ENCODE measurements at places on chromosomes 5 and 9. TPM values are rescaled to one million over a fixed set of nuclear protein-coding genes. Genes with fewer than 3 reads are reported as not detected.
A peak's percentile ranks its signal among the peaks of the same experiment; 100 is the strongest.

SLCO4C1 gene
- total RNA-seq, result 3.9 TPM

PCDHA2 gene
- 1.2 TPM for total RNA-seq

GRCh38 chr9:135813671-135814290 is 93.6 kb downstream of the CAMSAP1 start:
- no peak overlapping the region for H3K27ac ChIP-seq
- H3K36me3 ChIP-seq, result peaks cover 26% of the 10 kb centered on the region
- no peak for DNase-seq
- no peak overlapping the region for H3K4me3 ChIP-seq

- H3K36me3 ChIP-seq, result no peaks in the 10 kb centered on the region
- no peaks in the 10 kb centered on the region for H3K27me3 ChIP-seq
- H3K27ac ChIP-seq, result no peak overlapping the region
- no peak overlapping the region for H3K4me3 ChIP-seq
- DNase-seq, result no peak
These were observed 212.1 kb downstream of the IZUMO3 start for GRCh38 chr9:24333629-24334028.

DNA sequence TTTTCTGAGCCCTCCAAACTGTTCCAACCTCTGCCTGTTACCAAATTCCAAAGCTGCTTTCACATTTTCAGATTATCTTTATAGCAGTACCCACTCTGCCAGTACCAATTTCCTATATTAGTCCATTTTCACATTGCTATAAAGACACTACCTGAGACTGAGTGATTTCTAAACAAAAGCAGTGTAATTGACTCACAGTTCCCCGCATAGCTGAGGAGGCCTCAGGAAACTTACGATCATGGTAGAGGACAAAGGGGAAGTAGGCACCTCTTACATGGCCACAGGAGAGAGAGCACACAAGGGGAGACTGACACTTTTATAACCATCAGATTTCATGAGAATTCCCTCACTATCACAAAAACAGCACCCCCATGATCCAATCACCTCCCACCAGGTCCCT is 105.0 kb downstream of the DTWD2 start:
- H3K27me3 ChIP-seq, result no peaks in the 10 kb centered on the region
- peaks cover 20% of the 10 kb centered on the region for H3K4me1 ChIP-seq
- H3K36me3 ChIP-seq, result peaks cover 15% of the 10 kb centered on the region
- no peak for DNase-seq
- H3K27ac ChIP-seq, result no peak overlapping the region

- H3K4me1 ChIP-seq, result no peaks in the 10 kb centered on the region
- H3K27me3 ChIP-seq, result no peaks in the 10 kb centered on the region
- H3K27ac ChIP-seq, result peak overlapping the region; percentile 39
These were observed 53.8 kb upstream of the SNCAIP start for GRCh38 chr5:122258241-122258640.

- peaks cover 27% of the 10 kb centered on the region for H3K4me1 ChIP-seq
- no peak for DNase-seq
- H3K36me3 ChIP-seq, result no peaks in the 10 kb centered on the region
- no peak overlapping the region for H3K27ac ChIP-seq
These were observed 111.5 kb upstream of the BASP1 start for GRCh38 chr5:17105744-17106418.

DNA sequence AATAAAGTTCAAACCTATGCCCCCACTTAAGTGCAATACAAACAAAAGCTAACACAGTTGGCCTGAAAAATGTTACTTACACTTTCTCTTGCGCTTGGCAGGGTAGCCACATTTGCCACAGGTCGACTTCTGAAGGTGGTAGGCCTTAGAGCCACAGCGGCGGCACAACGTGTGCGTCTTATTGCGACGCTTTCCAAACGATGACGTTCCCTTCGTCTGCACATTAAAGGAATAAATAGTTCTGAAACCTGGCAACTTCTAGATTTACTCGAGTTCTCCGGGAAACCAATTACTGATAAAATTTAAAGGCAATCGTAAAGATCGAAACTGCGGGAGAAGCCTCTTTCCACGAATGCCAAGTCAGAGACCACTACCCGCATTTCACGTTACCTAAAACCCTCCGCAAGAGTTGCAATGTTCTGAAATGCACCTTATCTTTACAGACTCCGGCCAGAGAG is 602 bp downstream of the RPL37 start:
- H3K27ac ChIP-seq, result peak overlapping the region; percentile 100
- H3K36me3 ChIP-seq, result peaks cover 38% of the 10 kb centered on the region
- H3K4me3 ChIP-seq, result peak overlapping the region; percentile 100
- peaks cover 55% of the 10 kb centered on the region for H3K4me1 ChIP-seq
- DNase-seq, result no peak
